Activated CD8-positive, alpha-beta memory T cell treated with anti-CD3 and anti-CD28 coated beads, Interleukin-2, amount 50 U/mL, for 4 hours (primary cell): ENCODE measurements at places on chromosomes 3 and 15.

- no peak for DNase-seq
Measured at GRCh38 chr3:138890555-138891187, 55.9 kb upstream of the PIK3CB start.

GRCh38 chr15:33980159-33980558, 11.9 kb downstream of the CHRM5 start:
- no peak for DNase-seq

GRCh38 chr3:129453732-129454131, 13.7 kb downstream of the IFT122 start:
- DNase-seq, result no peak

DNA sequence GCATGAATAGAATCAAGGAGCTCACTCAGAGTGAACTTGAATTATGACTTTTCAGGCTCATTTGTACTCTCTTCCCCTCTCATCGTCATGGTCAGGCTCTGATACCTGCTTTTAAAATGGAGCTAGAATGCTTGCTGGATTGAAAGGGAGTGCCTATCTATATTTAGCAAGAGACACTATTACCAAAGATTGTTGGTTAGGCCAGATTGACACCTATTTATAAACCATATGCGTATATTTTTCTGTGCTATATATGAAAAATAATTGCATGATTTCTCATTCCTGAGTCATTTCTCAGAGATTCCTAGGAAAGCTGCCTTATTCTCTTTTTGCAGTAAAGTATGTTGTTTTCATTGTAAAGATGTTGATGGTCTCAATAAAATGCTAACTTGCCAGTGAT, 9.6 kb downstream of the CCNDBP1 start:
- DNase-seq, result no peak

- DNase-seq, result no peak
Measured at GRCh38 chr15:31010036-31010435, 18.6 kb upstream of the MTMR10 start.

- DNase-seq, result no peak
Measured at GRCh38 chr15:65666257-65666656, 44.5 kb downstream of the SLC24A1 start.

DNA sequence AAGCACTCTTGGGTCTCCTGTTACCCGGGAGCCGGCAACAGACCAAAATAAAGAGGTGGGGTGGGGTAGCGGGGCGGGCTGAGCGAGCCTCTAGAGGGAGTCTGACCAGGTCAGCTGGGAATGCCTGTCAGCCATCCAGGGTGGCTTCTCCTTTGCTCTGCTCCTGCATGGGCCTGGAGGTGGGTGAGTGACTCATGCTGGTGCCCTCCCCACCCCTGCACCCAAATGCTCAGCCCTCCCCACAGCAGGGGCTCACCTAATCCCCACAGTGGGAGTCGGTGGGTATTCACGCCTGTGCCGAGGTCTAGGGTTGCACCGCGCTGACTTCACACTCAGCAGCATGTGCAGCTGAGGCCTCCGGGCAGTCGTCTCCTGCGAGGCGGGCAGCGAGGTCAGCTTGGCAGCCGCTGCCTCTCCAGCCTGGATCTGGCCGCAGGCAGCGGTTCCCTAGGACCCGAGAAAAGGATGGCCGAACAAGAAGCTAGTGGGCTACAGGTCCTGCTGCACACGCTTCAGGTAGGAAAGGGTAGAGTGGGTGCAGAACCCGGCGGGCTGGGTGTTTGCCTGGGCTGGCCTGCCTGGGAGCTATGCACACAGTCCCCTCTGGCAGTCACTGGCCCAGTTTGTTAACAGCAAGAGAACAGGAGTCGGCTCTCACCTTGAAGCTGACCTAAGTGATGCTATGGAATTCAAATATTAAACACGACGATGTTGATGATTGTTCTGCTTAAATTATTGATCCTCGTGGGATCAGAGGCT, at the start of gene AGBL1:
Gene AGBL1 (plus strand): TSS at position 364 of the 759 bp plus-strand sequence.
- DNase-seq, result no peak

GRCh38 chr15:36882487-36883131, 217.7 kb downstream of the MEIS2 start:
- DNase-seq, result no peak
